ENCODE measurements at places on chromosomes 16 and 17.

DNA sequence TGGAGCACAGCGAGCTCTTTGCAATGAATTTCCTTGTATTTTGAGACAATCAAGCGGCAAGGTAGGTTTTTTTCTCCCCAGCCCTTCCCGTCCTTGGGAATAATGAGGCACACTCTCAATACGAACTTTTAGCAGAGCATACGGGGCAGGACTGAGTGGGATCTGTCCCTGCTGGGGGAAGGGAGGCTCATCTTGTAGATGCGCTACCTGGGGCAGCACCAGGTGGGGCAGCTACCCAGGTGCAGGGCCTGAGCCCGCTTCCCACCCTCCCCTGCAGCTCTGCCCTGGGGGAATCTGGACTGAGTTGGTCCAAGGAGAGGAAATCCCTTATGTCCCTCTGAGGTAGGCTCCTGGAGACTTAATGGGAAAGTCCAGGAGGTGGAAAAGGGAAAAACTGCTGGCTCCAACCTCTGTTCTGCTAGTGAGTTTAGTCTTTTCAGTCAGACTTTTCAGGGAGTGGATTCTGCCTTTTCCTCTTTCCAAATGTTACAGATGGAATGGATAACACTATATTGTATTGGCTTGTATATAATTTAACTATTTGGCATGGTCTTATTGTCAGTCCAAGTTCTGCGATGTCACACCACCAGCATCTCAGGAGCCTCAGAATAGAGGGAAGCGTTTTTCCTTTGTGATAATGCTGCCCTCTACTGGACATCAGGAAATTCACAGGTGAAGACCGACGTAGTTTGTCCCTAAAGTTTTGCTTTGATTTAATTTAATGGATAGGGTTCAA is 9.6 kb upstream of the CES1 start:
- no peak overlapping the region for H3K27ac ChIP-seq
- H3K27me3 ChIP-seq, result no peaks in the 10 kb centered on the region
- no peaks in the 10 kb centered on the region for H3K36me3 ChIP-seq
- no peak overlapping the region for H3K4me3 ChIP-seq

DNA sequence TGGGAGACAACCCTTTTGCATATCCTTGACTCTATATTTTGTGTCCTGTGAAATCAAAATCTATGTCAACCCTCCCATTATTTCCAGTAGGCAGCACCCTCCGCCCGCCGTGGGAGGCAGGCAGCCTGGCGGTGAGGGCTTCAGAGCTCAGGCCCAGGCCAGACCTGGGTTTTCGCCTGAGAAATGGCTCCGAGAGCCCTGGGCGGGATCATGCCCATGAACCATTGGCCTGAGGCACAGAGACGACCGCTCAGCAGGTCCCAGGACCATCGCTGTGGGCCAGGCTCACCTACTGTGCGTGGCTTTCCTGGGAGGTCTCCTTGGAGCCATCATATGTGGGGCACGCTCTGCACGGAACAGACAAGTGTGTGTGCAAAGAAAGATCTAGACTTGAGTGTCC is 6.3 kb upstream of the SLC38A8 start:
- H3K4me3 ChIP-seq, result no peak overlapping the region
- peaks cover 3% of the 10 kb centered on the region for H3K36me3 ChIP-seq
- peaks cover under 1% of the 10 kb centered on the region for H3K4me1 ChIP-seq
- H3K27ac ChIP-seq, result no peak overlapping the region
- H3K27me3 ChIP-seq, result no peaks in the 10 kb centered on the region
- DNase-seq, result no peak

DNA sequence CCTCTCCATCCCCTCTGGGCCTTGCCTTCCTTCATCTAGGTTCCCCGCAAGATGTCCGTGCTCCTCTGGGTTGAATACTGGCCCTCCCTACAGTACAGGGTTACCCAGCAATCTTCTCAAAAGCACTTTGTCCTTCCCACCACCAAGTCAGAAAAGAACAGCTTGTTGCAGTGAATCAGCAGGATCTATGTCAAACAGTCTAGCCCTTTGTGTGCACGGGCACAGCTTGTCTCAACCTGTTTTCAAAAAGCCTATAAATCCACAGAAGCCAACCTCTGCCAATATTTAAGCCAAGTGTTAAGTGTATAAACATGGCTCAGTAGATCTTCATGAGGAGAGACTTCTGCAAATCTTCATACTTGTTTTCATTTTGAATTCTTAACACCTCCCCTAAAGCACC is 25.2 kb downstream of the C17orf67 start:
- no peaks in the 10 kb centered on the region for H3K36me3 ChIP-seq
- no peak overlapping the region for H3K4me3 ChIP-seq
- H3K4me1 ChIP-seq, result 0 out of 2 replicates have a peak, but pooled peaks cover 1% of the 10 kb centered on the region

GRCh38 chr17:70110443-70110880 is 35.4 kb downstream of the KCNJ16 start:
- H3K36me3 ChIP-seq, result no peaks in the 10 kb centered on the region
- H3K4me1 ChIP-seq, result no peaks in the 10 kb centered on the region
- no peak overlapping the region for H3K4me3 ChIP-seq
- no peak for DNase-seq
- no peak overlapping the region for H3K27ac ChIP-seq
- H3K27me3 ChIP-seq, result no peaks in the 10 kb centered on the region

GRCh38 chr17:2897605-2898004 is 101.4 kb downstream of the RAP1GAP2 start:
- no peak overlapping the region for H3K27ac ChIP-seq
- no peaks in the 10 kb centered on the region for H3K27me3 ChIP-seq
- DNase-seq, result no peak
- 0 out of 2 replicates have a peak, but pooled peaks cover 4% of the 10 kb centered on the region for H3K4me1 ChIP-seq

Measured in iPS DF 6.9 (cell line).